ENCODE measurements at places on chromosomes 12 and 14.
A peak's percentile ranks its signal among the peaks of the same experiment; 100 is the strongest.

DNA sequence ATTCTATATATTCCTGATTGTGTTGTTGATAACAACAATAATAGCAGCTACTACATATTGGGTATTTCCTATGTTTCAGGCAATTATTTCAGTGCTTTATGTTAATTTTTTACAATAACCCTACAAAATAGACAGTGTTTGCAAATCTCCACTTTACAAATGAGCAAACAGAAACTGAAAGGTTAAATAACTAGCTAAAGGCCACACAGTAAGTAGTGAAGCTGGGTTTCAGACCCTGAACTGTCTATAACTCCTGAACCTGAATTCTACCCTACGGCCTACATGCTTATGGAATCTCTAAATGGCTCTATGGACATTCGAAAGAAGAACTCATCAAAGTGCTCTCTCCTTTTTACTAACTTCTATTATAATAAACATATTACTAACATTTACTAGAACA lies 19.7 kb upstream of the NUDT4 start:
- no peak for DNase-seq

- no peak for DNase-seq
Measured at GRCh38 chr12:117842630-117843029, 126.2 kb downstream of the KSR2 start.

DNA sequence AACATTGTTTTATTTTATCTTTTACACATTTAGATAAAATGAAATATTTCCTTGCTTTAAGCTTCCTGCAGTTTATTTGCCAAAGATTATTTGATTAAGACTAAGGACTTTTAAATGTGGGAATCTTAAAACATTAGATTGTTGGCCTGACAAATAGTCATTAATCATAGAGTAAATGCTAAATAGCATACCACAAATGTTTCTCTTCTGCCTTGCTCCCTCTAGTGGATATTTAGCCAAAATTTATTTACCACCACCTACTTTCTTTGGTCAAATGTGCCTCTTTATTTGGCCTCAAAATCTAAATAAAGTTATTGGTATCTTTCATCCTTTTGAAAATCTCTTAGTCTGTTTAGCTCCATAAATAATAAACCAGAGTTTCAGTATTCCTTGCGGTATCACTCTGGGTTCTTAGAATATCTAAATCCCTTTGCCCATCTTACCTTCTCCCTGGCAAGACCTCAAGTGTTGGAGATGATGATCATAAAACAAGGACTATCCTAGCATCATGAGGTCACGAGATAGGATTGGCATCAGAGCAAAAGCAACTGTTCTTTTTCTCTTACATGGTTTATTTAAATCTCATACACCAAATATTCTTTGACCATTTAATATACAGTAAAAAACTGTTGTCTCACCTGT lies 150.6 kb upstream of the AEBP2 start:
- DNase-seq: peak; percentile 70

DNA sequence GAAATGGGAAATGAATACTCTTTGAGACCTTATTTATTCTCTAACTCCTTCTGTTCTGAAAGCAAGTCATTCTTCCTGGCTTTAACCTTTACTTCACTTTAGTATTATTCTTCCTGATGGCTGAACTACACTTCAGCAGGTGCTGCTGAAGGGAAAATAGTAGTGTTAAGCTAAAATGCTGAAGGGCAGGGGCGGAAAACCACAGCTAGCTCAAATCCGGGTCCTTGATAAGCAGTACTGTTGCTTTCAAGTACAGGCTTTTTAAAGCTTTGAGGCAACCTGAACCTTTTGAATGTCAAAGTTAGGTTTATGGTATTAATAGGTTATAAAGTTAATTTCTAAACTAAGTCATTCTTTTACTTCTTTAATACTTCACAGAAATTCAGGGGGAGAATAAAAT lies 10.7 kb downstream of the CCDC196 start:
- DNase-seq: no peak

DNA sequence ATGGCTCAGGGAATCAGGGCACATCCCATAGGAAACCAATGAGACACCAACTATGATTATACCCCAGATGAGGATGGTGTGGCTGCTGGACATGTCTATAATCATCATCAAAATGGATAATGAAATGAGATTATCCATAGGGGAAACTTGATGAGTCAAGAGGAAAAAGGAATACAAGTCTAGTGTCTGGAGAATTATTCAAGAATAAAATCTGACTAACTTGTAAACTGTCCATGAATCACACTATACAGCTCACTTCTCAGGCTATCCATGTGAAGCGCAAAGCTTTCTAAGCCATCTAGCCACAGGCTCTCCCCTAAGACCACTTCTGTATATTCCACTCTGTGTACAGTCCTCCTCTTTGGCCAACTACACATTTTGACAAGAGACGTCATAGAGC lies 52.5 kb downstream of the DUSP16 start:
- DNase-seq: peak; percentile 28

Measured in choroid plexus epithelial cell (primary cell).